ENCODE measurements at places on chromosomes 3 and 15.
A peak's percentile ranks its signal among the peaks of the same experiment; 100 is the strongest.

DNA sequence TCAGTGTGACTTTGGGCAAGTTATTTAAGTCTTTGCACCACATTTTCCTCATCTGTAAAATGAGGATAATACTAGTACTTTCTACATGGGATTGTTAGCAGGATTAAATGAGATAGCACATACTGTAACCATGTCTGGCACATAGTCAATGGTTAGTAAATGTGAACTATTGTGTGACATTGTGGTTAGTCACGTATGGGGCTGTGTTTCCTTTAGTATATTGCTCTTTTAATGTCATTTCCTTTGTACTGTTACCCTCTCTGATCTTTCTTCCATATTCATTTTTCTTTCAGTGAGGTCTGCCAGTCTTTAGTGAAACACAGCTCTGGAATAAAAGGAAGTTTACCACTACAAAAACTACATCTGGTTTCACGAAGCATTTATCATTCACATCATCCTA, 21.4 kb downstream of the OPA1 start:
- no peak for DNase-seq

- DNase-seq = peak; percentile 2
Measured at GRCh38 chr3:170128977-170129431, 52.5 kb downstream of the PHC3 start.

- DNase-seq = no peak
Measured at GRCh38 chr3:191528589-191528988, 67.6 kb downstream of the PYDC2 start.

GRCh38 chr3:29279806-29280205, 1.1 kb upstream of the RBMS3 start:
- no peak for DNase-seq

- no peak for DNase-seq
Measured at GRCh38 chr3:45779746-45780735, 16.3 kb downstream of the SLC6A20 start.

DNA sequence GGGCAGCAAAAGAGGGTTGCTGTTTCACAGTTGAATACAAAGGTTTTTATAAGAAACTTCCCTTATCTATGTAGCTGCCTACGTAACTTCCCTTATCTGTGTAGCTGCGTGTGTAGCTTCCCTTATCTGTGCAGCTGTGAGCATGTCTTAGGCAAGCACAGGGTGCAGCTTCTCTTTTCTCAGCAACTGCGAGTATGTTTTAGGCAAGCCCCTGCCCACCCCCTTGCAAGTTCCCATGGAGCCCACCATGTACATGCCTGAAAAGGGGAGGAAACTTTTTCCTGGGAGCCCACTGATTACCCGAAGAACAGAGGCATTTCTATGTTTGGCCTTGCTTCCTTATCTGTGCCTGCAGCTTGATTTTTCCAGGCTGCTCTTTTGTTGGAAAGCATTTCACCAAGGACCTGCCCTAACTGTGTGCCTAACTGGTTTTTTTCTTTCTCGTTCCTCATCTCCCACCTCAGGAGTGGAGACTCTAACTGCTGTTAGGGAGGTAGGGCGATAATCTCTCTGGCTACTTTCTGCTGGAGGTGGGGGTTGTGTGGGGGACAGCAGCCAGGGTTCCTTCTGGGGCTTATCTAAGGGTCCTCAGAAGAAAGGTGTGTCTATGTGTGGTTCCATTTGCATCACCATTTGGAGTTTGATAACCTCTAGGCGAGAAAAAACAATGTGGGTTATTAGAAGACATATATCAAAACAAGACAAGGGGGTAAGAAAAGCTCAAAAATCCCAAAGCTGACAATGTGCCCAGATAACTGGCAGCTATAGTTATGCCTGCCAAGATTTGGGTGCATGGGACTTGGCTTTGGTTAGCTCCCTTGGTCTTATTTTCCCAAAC, 26.0 kb downstream of the SORD start:
- DNase-seq = no peak

DNA sequence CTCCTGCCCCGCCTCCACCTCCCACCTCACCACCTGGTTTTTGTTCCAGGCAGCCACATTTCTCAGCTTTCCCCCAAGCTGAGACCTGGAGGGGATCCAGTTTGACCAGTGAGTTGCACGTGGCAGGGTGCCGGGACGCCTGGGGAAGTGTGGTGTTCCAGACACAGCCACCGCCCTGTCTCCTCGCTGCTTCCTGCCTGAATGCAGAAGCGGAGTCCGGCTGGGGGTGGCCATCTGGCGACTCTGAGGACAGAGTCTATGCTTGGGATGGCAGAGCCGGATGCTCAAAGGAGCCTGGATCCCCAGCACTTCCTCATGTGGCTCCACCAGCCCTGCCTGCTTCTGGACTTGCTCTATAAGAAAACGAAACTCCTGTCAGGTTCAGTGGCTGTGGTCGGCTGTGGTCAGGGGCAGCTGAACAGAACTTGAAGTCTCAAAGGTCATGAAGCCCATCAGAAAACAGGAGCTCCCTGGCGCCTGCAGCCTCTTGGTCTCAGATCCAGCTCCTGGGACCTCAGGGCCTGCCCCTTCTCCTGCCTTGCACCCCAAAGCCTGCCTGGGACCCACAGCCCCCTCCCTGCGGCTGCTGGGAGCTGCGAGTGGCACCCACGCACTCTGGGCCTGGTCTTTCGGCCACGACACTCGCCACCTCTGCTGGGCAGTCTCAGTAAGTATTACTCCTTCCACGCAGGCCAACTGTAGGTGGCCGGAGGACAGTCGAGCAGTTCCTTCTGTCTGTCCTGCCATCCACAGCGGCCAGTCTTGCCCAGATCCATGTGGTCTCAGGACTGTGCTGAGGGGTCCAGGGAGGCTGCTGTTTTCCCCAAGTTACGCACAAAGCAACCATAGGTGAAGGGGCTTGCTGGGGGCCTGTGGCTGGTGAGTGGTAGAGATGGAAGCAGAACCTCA, 112.8 kb upstream of the MEF2A start:
- DNase-seq = no peak

GRCh38 chr3:153334558-153334957, 172.5 kb downstream of the RAP2B start:
- DNase-seq = no peak

- DNase-seq = peak; percentile 51
Measured at GRCh38 chr3:194824701-194825111, 139.0 kb downstream of the FAM43A start.

- peak; percentile 81 for DNase-seq
Measured at GRCh38 chr3:157130467-157131251, 29.3 kb downstream of the CCNL1 start.

- no peak for DNase-seq
Measured at GRCh38 chr3:124209426-124209825, 217.5 kb upstream of the ROPN1 start.

- DNase-seq = no peak
Measured at GRCh38 chr3:59253523-59253922, 203.7 kb upstream of the CFAP20DC start.

- DNase-seq = no peak
Measured at GRCh38 chr3:34264337-34265041, 466.1 kb downstream of the PDCD6IP start.

GRCh38 chr3:171528102-171528501, 67.9 kb upstream of the TNIK start:
- no peak for DNase-seq

GRCh38 chr15:89551550-89551949, 23.7 kb upstream of the TICRR start:
- no peak for DNase-seq

GRCh38 chr3:196968233-196969133, at the start of gene PIGZ:
PIGZ (minus strand) TSS chr3:196968833; CDS start chr3:196952031, 16,802 bp downstream.
- DNase-seq = no peak

DNA sequence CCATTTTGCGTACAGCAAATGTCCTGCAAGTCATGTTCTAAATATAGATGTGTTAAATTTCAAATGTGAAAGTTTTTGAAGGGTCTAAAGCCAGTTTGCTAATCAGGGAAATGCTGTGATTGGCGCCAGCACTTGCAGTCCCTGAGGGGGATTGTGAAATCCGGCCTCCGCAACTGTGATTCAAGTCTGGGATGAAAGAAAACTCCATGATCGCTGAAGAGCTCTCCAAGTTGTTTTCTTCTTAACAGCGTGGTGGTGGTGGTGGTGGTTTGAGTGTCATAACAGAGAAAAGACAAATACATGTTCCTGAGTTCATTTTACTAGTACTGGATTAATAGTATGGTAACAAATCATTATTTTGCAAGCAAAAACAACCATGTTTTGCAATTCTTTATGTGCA, 51.8 kb downstream of the MITF start:
- no peak for DNase-seq

GRCh38 chr3:79018671-79019136, 749.1 kb downstream of the ROBO1 start:
- peak; percentile 69 for DNase-seq

- peak; percentile 36 for DNase-seq
Measured at GRCh38 chr3:16888785-16889607, 4.2 kb downstream of the PLCL2 start.

DNA sequence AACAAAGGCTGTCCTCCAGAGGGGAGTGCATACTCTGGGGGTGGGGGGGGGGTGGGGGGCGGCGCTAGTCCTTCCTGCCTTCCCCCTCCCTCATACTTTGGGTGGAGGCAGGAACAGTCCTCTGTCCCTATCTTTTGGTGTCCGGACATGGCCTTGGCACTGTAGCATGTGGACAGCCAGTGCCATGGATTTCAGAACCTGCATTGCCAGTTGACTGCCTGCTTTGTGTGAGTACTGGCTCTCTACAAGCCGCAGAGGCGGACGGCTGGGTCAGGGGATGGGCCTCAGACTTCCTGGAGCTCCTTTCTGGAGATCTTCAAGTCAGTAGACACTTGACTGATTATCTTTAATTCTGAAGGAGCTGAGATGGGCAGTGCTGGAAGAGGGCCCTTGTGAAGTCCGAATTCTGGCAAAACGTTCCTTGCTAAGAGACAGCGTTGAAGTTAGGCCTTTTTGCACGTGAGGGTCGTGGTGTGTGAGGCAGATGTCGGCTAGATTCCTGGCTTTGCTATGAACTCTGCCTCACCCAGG, 2.5 kb downstream of the CLDN11 start:
- no peak for DNase-seq

- DNase-seq = no peak
Measured at GRCh38 chr3:112424394-112424793, 74.9 kb downstream of the BTLA start.

GRCh38 chr3:61617041-61617440, 55.7 kb downstream of the PTPRG start:
- no peak for DNase-seq

- DNase-seq = no peak
Measured at GRCh38 chr3:187242435-187242834, 45.1 kb downstream of the RTP1 start.

GRCh38 chr3:152047465-152047864, 174.0 kb downstream of the SUCNR1 start:
- DNase-seq = no peak

- no peak for DNase-seq
Measured at GRCh38 chr3:141740349-141740748, 2.3 kb downstream of the RNF7 start.

DNA sequence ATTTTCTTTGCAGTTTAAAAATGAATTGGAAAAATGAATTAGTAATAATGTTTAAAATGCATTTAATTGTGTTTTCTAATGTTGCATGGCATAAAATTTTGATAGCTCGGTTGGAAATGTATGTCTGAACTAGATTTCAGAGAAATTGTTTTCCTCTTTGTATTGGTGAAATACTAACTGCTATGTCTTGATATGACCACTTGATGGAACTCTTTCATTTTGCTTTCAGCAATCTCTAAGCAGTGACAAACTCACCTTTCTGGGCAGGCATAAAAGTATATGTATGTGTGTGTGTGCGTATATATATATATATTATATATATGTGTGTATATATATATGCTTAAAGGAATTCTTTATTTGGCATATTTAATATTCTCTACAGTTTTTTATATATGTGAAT, 239.3 kb upstream of the ZNF717 start:
- no peak for DNase-seq

GRCh38 chr15:31405200-31405920, 78.7 kb downstream of the KLF13 start:
- no peak for DNase-seq

- no peak for DNase-seq
Measured at GRCh38 chr15:91941871-91942658, 88.6 kb downstream of the SLCO3A1 start.

GRCh38 chr15:44215594-44215993, 20.5 kb upstream of the FRMD5 start:
- peak; percentile 70 for DNase-seq

DNA sequence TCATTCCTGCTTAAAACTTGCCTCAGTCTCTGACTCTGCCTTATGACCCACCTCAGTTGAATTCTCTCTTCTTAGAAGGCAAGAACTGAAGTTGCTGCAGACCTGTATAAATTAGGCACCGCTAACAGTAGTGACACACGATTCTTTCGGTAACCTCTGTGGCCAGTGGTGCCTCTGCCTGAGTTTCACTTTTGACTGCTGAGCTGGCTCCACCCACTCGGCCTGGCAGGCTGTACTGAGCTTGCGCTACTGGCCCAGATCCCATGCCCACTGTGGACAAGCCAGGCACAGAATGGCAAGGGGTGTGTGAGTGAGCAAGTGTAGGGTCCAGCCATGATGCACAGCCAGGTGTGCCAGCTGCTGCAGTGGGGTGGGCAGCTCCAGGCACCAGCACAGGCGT, 19.1 kb upstream of the EIF1B start:
- no peak for DNase-seq

GRCh38 chr15:47857776-47858167, 140.5 kb downstream of the SEMA6D start:
- no peak for DNase-seq

- no peak for DNase-seq
Measured at GRCh38 chr3:172261054-172261453, 187.2 kb downstream of the GHSR start.

GRCh38 chr15:64429448-64429847, 30.9 kb upstream of the ZNF609 start:
- no peak for DNase-seq

DNA sequence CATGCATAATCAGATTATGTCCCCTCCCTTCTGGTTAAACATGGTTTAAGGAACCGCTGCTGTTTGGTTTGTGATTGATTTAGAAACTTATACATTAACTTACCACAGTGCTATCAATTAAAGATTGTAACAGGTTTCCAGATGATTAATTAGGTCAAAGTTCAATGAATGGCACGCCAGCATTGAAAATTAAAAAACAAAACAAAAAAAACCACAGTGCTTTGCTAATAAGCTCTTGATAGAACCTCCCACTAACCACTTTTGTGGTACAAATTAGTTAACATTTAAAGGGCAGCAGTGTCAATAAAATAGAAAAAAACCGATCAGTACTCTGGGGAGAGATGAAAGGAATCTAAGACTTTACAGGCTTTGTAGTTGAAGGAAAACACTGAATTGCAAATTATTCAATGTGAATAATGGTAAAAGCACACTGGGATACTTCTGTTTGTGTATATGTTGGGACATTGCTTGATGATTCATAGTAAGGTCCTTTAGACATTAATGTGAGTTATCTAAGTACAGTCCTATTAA, 7.6 kb upstream of the C3orf38 start:
- no peak for DNase-seq

DNA sequence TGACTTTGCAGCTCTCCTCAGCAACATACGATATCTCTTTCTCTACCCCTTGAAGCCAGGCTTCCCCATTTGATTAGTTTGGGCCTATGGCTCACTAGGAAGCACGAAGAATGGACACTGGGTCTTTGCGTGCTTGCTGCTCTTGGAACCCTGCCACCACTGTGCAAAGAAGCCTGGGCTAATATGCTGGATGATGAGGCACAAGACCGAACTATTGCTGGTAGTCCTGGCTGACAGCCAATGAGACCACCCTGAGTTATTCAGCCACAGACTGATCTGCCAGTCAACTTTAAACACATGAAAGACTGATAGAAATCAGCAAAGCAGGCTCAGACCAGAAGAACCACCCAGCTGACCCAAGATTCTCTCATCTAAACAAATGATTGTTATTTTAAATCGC, 250.3 kb downstream of the CBLB start:
- peak; percentile 92 for DNase-seq

- DNase-seq = no peak
Measured at GRCh38 chr15:73374604-73375003, 5.8 kb upstream of the HCN4 start.
